Germinal center (tissue), 1 donor: ENCODE measurements at places on chromosomes 1 and 21.

- no peak for DNase-seq
These were observed 235.6 kb upstream of the FMN2 start for GRCh38 chr1:239856067-239856466.

- no peak for DNase-seq
These were observed 32.9 kb downstream of the RAB3B start for GRCh38 chr1:51957618-51958017.

DNA sequence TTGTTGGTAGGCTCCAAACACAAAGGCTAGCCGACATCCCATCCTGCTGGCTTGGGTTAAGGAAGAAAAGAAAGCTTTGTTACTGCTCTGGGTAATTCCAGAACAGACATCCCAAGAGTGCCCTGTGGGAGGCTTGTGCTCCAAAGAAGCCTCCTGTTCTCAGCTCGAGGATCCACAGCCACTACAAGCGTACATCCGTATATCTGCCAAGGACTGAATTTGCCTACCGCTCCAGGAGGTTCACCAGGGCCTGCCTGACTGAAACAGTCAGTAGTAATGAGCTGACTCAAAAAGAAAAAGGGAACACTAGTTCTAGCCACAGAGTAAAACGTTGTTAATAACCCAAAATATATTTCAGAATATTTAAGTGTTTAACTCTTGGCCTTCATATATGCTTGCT is 24.8 kb upstream of the MUTYH start:
- no peak for DNase-seq

GRCh38 chr21:36539434-36540150 is 59.7 kb upstream of the CLDN14 start:
- no peak for DNase-seq

DNA sequence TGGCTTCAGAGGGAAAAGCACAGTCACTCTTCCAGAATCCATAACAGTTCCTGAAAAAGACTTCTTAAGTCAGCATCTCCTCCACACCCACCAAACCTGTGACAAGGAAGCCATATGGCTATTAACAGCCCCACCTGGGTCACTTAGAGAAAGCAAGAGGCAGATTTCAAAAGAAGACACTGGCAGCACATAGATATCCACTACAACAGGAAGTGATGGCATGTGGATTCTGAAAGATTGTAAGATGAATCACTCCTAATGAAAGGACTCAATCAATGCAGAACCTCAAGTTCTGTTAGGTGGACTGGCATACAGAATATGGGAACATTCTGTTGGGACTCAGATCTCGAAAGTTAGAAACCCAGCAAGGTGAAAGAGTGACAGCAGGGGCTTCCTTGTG is 365.9 kb downstream of the TGFB2 start:
- DNase-seq, result no peak

GRCh38 chr1:101181930-101182329 is 54.9 kb upstream of the S1PR1 start:
- no peak for DNase-seq

DNA sequence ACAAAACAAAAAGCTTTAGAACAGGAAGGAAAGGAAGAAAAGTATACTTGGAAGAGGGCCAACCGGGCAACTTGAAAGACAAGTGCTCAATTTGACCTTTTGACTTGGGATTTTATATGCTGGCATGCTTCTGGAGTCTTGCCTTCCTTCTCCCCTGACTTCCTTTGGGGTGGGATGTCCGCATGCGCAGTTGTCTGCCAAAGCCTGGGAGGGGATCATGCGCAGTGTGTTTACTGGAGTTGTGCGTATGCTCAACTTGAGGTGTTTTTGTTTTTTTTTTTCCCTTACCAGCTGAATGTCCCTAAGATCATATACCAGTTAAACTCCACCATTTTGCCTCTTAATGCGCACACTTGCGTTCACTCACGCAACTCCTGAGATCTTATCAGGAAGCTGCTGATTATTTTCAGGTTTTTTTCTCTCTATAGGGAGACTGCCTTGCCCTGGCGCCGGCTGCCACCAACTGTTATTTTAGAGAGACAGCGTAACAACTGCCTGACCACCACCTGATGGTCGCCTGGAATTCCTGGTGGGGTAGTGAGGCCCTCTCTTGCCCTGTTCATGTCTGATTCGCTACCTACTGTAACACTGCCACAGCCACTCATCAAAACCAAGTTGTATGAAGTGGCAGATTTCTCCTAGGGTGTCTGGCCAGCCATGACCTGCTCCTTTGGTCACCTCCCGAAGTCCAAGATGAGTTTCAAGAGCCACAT is 138.7 kb upstream of the ZNF644 start:
- DNase-seq, result no peak

DNA sequence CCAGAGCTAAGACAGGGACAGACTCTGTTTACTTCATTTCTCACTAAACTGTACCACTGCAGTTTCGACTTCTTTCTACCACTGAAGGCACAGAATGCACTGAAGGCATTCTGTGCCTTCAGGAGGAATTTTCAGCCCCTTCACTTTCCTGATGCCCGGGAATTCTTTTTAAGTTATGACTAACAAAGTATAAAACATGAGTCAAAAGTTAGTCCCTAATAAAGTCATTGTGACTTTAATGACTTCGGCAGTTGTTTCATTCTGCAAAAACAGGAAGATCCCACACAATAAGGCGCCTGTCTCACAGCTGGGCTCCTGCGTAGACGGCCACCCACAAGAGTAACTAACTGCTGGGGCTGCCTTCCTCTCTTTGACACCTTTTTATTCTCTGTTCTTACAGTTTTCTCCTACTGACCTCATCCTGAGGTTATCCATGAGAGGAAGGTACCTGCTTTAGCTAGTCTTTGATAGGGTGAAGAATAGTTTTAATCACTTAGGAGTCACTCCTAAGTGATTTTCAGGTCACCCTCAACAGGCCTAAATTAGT is 183.9 kb upstream of the SGIP1 start:
- no peak for DNase-seq

GRCh38 chr1:24923485-24924113 is 6.5 kb downstream of the RUNX3 start:
- peak; percentile 68 for DNase-seq

DNA sequence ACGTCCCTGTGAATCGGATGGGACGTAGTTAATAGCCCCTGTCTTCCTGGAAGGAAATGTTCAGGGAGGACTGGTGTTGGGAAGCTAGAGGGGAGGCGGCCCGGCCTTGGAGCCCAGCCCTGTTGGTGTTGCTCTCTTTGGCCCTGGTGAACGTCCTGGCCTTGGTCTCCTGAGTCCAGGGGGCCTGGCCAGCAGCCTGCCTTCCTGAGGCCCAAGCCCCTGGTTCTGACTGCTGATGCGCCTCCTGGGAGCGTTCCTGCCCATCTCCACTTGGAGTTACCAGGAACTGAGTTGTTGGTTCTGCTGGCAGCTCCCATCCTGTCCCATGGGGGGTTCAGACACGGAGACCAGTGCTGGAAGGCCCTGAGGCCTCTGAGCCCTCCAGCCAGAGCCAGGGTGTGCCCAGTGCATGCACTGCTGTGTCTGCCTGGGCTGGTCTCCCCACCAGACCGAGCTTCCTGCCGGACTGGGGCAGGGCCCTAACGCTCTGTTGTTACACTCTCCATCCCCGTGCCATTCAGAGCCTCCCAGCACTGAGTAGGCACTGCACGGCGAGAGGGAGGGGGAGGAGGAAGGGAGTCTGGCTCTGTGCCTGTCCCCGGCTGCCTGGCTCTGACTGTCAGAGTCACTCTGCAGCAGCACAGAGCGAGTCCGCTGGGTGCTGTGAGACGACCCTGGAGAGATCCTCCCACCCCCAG is 382.5 kb upstream of the VAMP3 start:
- DNase-seq, result no peak

DNA sequence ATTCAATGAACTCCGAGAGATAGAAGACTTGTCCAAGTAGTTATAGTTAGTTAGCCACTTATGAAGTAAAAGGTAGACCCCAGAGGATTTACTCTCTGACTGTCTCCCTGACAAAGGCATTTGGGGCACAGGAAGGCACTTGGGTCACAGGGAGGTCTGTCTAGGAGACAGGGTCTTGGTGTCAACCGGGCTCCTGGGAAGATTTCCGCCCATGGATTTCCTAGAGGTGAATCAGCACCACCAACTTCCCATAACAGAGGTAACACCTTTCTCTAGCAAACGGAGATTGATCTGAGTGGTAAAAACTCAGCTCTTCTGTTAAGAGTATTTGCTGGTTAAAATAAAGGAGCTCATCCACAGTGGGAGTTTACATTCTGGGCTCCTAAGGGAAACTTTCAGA is 16.4 kb downstream of the CCN1 start:
- DNase-seq, result no peak

- no peak for DNase-seq
These were observed 335.7 kb upstream of the SNX7 start for GRCh38 chr1:98325646-98326440.

DNA sequence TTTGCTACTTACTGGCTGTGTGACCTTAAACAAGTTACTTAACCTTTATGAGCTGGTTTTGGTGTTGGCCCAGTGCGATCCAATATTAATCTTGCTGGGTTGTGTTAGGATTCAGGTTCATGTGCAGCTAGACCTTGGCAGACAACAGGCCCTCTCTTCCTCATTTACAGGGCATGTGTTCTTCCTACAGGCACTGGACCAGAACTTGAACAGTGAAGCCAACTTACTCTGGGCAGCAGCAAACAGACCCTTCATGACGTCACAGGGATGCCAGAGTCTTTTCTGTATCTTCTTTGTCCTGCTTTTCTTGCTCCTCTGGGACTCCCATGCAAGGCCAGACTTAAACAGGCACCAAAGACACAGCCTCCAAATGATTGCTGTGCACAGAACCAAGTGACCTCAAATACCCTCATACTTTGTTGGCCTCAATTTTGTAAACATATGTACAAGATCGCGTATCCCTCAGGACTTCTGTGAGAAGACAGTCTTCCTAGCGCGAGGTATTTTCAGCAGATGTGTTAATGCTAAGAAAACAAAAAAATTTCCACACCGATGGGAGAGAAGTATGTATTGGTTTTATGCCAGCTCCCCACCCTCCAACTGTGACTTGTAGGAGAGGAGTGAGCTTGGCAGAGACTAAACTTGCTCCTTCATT is 73.7 kb downstream of the URB2 start:
- DNase-seq, result no peak

- DNase-seq, result no peak
These were observed 10.6 kb downstream of the ZZZ3 start for GRCh38 chr1:77671836-77672235.

GRCh38 chr21:37008724-37009123 is 2.2 kb downstream of the RIPPLY3 start:
- no peak for DNase-seq

- no peak for DNase-seq
These were observed 572.7 kb downstream of the SMYD3 start for GRCh38 chr1:245934409-245934808.

DNA sequence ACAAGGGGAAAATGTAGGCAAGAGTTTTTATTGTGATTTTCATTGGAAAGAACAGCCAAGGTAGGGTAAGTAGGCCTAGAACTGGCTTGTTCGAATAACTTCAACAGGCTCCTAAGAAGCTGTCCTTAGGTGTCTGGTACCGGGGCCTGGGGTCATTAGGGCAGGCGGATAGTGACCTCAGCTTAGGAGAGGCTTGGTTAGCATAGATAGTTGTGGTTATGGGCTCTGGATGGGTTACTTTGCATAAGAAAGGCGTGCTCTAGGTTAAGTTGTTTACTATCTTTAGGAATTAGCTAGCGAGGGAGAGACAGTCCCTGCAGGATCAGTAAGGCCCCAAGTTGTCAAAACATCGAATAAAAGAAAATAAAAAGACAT is 20.7 kb upstream of the HPCAL4 start:
- no peak for DNase-seq

DNA sequence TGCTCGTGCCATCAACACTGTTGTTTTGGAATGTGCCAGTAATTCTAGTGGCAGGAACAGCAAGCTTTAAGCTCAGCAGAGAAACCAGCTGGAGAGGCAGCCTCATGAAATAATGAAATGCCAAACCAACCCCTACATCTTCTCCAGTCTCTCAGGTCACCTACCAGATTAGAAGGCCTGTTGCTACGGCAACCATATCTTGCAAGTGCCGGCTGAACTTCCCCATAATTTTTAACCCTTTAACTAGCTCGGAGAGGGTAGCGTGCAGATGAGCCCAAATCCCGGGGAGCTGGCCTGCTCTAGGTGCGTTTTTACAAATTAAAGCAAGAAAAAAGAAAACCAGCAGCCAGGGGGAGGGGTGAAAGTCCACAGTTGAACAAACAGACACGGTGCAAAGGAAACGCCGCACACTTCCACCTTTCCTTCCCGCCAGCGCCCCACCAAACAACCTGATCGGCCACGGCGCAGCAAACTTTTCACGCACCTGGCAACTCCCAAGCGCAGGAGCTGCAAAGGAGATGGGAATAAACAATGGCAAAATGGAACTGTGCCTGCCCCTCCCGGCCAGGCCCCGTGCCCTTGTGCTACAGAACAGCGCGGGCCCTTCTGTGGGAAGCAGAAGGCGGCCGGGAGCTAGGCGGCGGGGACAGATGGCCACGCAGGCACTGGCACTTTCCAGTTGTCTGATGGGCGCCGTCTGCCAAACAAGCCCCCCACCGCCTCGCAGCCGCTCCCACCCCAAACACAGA is 50.1 kb downstream of the SSBP3 start:
- DNase-seq, result no peak

- no peak for DNase-seq
These were observed 8.4 kb upstream of the GUCA2B start for GRCh38 chr1:42144711-42145388.

DNA sequence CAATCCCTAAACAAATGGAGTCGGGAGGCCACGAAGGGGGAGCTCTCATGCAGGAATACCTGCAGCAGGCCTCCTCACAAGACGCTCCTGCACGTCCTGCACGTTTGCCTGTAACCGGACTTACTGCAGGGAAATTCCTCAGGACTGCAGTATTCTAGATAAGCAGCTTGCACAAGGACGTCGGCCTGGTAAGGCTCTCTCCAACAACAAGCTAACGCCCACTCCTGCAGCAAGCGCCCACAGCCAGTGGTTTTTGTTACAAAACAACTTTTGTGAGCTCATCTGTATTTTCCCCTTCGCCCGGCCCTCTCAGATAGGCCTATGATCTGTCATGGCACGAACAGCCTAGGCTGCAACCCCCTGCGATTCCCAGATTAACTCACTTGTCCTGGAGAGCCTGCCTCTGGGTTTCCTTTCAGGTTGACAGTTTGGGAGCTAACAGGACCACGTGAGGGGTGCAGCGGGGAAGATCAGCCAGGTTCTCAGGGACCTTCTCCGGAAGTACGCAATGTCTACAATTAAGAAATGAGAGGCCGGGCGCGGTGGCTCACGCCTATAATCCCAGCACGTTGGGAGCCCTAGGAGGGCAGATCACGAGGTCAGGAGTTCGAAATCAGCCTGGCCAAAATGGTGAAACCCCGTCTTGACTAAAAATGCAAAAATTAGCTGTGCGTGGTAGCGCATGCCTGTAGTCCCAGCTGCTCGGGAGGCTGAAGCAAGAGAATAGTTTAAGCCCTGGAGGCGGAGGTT is 921 bp upstream of the MIB2 start:
- no peak for DNase-seq
